Epithelial cell of proximal tubule (primary cell): ENCODE measurements at places on chromosomes 11 and 22.

- DNase-seq = peak; percentile 20
Observed at GRCh38 chr11:117130879-117131278, 13.2 kb upstream of the PAFAH1B2 start.

- DNase-seq = no peak
Observed at GRCh38 chr11:134346101-134346975, 14.6 kb downstream of the GLB1L2 start.

GRCh38 chr11:46248289-46249102, 29.0 kb upstream of the CREB3L1 start:
- DNase-seq = peak; percentile 59

DNA sequence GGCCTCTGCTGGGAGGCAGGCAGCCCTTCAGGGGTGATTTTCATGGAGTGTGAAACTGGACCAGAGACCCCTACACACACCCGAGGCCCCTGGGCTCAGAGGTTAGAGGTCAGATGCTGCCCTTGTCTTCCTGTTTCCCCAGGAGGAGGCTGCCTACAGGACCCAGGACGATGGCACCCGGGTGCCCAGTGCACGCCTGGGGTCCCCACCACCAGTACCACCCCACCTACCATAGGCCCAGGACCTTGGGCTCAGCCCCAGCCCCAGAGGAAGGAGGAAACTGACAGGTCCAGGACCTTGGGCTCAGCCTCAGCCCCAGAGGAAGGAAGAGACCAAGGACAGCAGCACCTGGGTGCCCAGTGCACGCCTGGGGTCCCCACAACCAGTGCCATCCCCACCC, 79.2 kb downstream of the BRD1 start:
- DNase-seq = no peak

GRCh38 chr11:11755871-11756270, 85.9 kb upstream of the USP47 start:
- no peak for DNase-seq

DNA sequence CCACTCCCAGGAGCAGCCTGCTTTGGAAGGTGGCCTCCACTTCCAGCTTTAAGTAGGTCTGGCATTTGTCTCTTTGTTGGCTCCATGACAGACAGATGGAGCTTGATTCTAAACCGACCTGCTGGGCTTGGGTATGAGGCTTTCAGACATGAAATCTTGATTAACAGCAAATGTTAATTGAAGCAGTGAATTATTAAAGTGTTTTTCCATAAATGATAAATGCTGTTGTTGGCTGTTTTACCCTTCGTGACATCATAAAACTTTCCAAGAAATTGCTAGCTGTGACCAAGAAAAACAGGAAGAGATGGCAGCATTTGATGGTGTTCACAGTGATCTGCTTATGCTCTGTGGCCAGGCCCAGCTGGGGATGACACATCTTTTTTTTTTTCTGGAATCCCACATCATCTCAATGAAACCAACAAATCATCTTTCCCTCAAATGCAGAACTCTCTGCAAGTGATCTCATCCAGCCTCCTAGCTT, 66.1 kb downstream of the RBMXL2 start:
- DNase-seq = no peak

GRCh38 chr11:131025020-131025419, 108.7 kb upstream of the SNX19 start:
- DNase-seq = no peak

DNA sequence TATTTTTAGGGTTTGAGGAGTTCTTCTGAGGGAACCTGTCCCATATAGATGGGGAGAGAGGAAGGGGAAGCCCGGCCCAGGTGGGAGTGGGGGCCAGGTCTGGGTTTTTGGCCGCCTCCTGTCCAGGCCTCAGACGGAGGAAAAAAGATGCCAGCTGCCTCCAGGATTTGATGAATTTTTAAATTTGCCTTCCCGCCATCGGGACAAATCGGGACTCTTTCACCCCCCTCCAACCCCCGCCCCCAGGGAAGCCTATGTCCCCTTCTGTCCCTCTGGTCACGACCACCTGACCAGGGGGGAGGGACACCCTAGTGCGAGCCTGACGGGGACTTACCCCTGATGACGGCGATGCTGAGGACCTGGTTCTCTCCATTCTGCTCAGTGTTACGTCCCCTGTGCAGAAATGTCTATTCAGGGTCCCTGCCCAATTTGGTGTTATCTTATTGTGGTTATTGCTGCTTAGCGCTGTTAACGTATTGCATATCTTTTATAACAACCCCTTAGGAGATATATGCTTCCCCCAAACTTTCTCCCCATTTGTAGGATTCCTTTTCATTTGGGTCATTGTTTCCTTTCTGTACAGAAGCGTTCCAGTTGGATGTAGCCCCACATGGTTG, 115.9 kb upstream of the GRK3 start:
- DNase-seq = no peak

GRCh38 chr11:119934267-119934666, 203.6 kb downstream of the TRIM29 start:
- DNase-seq = no peak

DNA sequence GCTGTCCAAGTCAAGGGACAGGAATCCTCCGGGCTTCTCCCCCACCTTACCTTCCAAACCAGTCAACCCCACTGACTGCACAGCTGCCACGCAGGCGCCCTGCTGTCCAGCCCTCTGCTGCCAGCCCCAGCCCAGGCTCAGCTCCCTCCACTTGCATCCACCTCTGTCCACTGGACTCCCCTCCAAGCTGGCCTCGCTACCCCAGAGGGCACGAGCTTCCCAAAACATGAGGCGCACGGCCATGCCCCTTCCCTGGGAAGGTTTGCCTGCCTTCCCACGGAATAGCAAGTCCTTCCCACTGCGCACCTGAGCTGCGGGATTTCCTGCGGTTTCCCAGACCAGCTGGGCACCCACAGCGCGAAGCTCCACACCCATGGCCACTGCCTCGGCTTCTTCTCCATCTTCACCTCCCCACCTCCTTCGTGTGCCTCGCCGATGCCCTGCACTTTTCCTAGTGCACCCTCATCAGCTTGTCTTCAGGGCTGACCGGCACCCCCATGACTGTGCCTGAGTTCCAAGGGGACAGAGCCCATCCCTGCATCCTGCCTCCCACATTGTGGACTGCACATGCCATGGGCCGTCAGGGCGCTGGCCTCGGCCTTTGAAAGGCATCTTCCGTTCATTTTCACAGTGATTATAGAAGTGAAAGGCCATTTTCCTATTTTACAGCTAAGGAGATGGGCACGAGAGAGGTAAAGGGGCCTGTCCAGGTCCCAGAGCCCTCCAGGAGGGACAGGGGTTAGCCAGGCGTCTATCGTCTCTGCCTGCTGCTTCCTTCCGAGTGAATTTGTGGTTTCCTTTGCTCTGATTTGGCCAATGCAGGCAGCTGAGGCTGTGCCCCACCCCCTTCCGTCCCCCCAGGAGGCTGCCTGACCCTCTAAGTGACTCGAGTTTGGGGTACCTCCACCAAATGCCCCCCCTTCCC, 16.4 kb downstream of the IFITM10 start:
- DNase-seq = no peak

DNA sequence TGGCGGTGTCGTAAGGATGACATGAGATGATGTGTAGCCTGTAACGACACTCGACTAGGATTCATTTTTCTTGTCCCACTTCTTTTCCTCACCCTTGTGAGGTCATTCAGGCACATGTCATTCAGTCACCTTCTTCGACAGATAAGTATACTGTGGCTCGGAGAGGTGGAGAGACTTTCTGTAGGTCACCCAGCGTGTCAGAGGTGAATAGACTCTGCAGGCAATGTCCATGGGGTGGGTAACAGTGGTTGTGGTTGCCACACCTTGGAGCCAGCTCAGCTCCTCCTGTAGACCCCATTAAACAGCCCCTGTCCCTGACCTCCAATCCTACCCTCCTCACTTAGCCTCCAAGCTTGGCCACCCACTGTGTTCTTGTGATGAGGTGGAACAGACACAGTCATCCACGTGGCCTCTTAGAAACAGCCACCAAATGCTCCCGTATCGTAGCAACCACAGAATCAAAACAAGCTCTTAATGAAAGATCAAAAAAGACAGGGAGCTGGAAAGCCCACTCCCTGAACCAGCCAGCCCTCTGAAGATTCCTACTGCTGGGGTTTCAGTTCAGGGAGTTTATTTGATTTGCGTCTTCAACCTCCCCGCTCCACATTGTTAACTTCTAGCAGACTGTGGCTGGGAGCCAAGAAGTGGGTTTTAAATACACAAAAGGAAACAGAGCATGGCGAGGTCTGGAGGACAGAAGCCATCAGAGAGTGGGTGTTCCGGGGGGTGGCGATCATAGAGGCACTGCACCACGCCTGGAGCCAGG, 89.0 kb upstream of the GRK3 start:
- peak; percentile 74 for DNase-seq

GRCh38 chr11:59678118-59678812, 9.4 kb upstream of the PATL1 start:
- no peak for DNase-seq

DNA sequence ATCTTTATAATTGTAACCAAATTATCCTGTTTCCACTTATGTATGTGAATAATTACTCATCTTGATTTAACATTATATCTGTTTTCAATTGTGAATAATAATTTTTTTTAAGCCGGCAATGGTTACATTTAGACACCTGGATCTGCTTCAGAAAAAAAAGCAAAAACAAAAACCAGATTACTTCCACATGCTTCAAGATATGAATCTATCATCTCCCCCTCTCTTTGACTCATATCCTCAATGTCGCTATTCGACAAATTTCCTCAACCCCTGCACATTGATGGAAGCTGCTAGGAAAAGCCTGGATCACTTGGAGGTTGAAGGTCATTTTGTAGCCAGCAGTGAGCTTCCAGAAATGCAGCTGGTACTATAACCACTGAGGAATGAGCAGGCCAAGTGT, 42.7 kb downstream of the SLC1A2 start:
- DNase-seq = no peak

DNA sequence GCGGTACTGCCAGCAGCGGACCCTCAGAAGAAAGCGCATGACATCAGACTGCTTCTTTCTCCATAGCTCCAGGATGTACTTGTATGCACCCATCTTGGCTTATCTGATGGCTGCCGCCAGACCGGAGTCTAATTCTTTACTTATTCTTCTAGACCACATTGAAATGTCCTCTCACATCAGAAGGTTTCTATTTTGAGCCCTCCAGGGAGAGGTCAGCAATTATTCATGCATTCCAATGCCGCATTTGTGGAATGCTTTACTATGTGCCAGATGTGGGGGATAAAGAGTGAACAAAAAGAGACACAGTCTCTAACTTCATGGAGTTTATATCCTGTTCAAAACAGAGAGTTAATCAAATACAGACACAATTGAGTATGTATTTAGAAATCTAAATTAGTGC, 230.1 kb downstream of the MIAT start:
- DNase-seq = peak; percentile 79
